Stimulated activated CD8-positive, alpha-beta memory T cell treated with anti-CD3 and anti-CD28 coated beads, Interleukin-4, amount 100 ng/mL, for 1 hour (primary cell): ENCODE measurements at places on chromosomes 7 and 10.

- no peak for DNase-seq
These were observed 207.2 kb upstream of the GPR26 start for GRCh38 chr10:123458933-123459332.

GRCh38 chr7:508461-509170 lies 11.0 kb downstream of the PDGFA start:
- DNase-seq = no peak

DNA sequence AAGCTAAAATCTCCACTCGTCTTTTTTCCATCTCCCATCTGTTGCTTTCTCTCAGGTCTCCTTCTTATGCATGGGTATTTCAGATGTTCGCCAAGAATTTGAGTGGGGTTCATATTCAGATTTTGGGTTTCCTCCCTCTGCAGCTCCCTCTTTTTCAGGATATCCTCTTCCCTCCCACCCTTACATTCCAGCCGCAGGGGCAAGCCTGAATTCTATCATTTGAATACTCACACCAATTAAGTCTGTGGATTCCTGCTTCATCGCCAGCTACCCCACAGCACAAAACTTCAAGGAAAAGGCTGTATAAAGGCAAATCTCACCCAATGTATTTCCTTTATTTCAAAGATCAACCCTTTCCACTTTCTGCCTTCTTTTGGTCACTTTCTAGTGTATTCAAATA lies 41.6 kb upstream of the FOXI2 start:
- DNase-seq = no peak

GRCh38 chr7:151484971-151485707 lies 34.6 kb downstream of the RHEB start:
- DNase-seq = no peak

- DNase-seq = no peak
These were observed 51.6 kb upstream of the MPP7 start for GRCh38 chr10:28354511-28354910.

GRCh38 chr10:23610626-23611307 lies 171.9 kb downstream of the OTUD1 start:
- DNase-seq = no peak

GRCh38 chr7:83021032-83021431 lies 141.7 kb downstream of the PCLO start:
- no peak for DNase-seq

GRCh38 chr7:108293149-108293612 lies 163.0 kb upstream of the LAMB4 start:
- DNase-seq = no peak

GRCh38 chr10:15367296-15368085 lies 3.6 kb downstream of the FAM171A1 start:
- DNase-seq = no peak

DNA sequence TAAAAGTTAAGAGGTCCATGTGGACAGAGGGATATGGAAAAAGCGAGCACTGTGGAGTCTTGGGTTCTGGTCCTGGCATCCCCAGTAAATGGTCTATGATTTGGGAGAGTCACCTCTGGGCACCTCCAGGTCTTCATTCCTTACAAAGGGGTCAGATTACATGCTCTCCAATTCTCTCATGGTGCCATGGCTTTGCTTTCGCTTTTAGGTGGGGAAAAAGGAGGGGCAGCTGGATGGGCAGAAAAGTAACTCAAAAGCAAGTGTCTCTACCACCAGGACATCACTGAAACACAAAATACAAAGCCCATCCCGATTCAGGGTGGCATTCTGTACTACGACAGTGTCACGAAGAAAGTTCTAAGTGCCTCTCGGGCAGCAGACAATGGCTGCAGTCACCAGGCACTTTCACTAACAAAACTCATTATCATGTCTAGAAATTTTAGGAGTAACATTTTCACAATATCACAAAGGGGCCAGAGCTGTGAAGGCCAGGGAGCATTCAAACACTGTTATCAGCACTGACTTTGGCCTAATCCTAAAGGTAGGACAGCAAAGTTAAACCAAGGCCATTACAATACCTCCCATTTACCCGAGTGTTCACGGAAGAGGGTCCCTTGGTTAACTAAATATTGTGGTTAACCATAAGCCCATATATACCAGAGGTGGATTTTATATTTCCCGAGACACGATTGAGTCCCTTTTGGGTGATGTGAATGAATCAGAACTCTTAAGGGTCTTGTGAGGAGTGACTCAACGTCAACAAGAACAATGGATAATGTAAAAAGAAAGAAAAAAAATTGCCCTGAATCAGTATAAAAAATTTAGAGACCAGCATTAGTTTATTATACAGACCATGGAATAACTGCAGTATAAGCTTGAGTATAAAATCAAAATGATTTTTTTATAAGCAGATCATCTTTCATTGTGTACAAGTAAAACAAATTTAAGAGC lies 2.5 kb downstream of the PSAP start:
- DNase-seq = no peak

DNA sequence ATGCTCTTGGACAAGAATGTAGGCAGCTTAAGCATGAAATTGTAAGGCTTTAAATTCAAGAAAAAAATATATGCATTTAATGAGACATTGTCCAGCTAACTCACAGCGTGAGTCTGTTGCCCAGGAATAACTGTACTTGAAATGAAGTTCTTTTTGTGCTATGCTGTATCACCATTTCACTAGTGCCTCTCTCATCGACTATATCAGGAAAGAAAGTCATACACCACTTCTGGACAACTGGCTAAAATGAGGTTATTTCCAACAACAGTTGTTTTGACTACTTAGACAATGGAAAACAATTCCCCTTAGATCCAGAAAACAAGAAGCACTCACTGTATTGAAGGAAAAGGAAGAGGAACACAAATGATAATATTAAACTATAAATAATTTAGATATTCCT lies 251.8 kb downstream of the CRPPA start:
- DNase-seq = no peak

DNA sequence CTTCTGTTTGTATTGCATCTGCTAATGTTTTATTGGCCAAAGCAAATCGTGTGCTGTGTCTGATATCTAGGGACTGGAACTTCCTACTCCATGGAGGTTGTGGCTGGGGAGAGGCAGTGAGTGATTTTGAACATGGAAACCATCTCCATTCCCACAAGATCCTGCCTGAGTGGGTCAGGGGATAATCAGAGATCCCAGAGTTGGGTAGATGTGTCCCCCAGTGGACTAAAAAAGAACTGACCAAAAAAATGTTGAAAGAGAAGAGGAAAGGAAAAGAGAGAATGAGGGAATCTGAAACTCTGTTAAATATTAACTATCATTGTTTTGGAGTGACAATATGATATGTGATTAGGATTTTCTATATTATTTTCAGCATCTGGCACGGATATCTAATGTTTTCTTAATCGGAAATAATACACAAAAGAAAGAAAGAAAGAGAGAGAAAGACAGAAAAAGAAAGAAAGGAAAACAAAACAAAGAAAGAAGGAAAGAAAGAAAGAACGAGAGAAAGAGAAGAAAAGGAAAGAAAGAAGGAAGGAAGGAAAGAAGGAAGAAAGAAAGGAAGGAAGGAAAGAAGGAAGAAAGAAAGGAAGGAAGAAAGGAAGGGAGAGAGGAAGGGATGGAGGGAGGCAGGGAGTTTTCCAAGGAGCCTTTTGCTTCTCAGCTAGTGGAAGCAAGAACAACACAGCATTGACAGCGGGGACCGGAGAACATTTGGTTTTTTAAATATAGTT lies 638.5 kb downstream of the CCSER2 start:
- DNase-seq = no peak

DNA sequence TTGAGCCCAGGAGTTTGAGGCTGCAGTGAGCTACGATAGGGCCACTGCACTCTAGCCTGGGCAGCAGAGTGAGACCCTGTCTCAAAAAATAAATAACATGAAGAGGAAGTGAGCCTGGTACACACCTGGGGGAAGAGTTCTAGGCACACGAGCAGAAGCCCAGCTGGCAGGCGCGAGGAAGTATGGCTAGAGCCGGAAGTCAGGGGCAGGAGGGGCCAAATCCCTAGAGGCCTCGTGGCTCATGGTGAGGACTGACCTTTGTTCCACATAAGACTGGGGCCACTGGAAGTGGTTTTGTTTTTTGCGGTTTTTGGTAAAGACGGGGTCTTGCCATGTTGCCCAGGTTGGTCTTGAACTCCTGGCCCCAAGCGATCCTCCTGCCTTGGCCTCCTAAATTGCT lies 117.6 kb downstream of the HIP1 start:
- no peak for DNase-seq

- no peak for DNase-seq
These were observed 12.0 kb downstream of the XRCC2 start for GRCh38 chr7:152663931-152664330.

- DNase-seq = no peak
These were observed 293.0 kb upstream of the NPSR1 start for GRCh38 chr7:34365011-34365410.

- DNase-seq = no peak
These were observed 42.0 kb downstream of the PAPOLB start for GRCh38 chr7:4819560-4820404.

DNA sequence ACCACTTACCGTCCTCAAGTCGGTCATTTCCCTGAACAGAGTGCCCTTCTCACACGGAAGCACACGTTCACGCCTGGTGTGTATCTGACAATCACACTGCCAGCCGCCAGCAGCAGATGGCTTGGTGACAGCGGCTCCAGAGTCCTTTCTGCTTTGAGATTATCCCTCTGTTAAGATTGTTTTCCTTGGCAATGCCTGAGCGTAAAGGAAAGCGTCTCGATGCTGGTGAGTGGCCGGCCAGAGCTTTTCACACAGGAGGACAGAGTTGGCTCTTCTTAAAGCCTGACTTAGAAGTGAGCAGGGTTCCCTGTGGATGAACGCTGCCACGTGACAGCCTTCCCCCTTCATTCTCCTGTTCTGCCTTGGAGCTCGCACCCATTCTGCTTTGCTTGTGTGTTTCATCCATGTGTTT lies 22.1 kb upstream of the PRKAR1B start:
- DNase-seq = no peak

- no peak for DNase-seq
These were observed 7.0 kb downstream of the NAPEPLD start for GRCh38 chr7:103141753-103142404.

- no peak for DNase-seq
These were observed 19.9 kb upstream of the ZMIZ1 start for GRCh38 chr10:79048639-79049550.

GRCh38 chr10:85067955-85068354 lies 739.6 kb downstream of the CCSER2 start:
- no peak for DNase-seq
